ENCODE measurements at places on chromosomes 2 and 18.

- no peak for DNase-seq
Observed at GRCh38 chr2:239724194-239724849, 300.8 kb downstream of the NDUFA10 start.

GRCh38 chr2:216084547-216084946, 2.8 kb downstream of the TMEM169 start:
- peak; percentile 36 for DNase-seq

- no peak for DNase-seq
Observed at GRCh38 chr2:43414586-43415135, 181.2 kb downstream of the THADA start.

DNA sequence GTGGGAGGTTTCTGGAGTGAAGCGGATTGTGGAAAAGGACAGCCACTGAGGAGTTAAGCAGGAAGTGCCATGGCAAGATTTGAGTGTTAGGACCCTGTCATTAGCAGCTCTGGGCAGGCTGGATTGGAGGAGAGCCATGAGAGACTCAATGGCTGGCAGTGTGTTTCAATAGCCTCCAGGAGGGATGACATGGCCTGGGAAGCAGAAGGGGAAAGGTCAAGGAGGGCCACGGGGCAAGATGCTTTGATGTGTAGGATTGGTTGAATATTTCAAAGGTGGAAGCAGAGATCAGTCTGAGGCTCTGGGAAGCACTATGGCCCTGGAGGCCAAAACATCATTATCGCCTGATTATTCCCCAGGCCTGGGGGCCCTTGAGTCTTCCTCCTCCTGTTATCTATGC, 229.0 kb upstream of the HS6ST1 start:
- no peak for DNase-seq

DNA sequence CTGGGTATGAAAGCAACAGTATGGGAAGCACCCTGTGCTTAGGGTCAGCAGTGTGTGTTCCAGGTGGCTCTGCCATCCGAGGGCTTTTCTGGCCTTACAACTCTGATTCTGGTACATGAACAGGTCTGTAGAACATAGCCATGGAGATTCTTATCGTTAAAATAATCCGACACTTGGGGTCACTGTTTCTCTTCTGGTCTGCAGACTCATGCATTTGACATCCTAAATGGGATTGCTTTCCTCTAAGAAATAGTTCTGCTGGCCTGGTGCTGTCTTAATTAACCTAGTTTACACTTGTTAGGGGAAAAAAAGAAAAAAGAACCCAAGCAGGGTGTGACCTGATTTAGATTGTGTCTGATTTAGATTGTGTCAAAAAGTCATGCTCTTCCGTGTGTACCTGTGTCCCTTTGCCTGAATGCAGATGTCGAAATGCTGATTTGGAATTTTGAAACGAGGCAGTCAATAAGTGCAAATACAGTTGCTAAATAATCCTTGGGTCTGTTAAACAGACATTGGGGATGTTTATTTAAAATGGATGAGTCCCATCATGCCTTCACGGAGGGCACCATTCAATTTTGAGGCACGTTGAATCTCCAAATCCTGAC, 59.6 kb downstream of the TRPM8 start:
- DNase-seq: peak; percentile 75

DNA sequence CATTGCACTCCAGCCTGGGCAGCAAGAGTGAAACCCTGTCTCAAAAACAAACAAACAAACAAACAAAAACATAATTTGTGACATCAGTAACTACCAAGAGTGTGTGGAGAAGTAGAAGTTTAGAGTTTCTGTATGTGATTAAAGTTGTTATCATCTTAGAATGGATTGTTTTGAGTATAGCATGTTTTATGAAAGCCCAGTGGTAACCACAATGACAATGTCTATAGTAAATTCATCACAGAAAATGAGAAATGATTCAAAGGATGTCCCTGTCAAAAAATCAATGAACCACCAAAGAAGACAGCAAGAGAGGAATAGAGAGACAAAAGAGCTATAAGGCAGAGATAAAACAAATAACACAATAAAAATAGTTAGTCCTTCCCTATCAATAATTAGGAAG, 1299.2 kb downstream of the CNTNAP5 start:
- no peak for DNase-seq

DNA sequence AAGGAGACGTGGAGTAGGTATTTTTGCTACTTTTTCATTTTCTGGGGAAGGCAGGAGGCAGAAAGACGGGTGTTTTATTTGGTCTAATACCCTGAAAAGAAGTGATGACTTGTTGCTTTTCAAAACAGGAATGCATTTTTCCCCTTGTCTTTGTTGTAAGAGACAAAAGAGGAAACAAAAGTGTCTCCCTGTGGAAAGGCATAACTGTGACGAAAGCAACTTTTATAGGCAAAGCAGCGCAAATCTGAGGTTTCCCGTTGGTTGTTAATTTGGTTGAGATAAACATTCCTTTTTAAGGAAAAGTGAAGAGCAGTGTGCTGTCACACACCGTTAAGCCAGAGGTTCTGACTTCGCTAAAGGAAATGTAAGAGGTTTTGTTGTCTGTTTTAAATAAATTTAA, 3.4 kb downstream of the FZD7 start:
- no peak for DNase-seq

DNA sequence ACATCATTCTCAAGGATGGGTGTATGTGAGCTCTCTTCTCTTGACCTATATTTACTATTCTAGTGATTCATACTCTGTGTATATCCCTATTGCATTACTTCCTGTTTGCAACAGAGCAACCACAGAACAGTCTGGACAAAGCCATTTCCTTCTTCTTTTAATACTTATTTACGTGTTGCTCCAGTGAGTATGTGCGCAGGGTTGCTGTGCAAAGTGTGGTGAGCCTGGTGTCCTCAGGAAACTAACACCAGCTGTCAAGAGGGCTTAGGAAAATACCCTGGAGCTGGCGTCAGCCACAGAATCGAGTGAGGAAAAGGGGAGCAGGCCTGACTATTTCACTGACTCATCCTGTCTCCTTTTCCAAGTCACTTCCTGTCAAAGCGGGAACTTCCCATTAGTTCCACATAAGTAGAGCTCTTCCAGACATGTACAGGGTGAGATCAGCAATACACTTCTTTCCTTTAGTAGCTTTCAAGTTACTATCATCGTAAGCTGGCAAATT, 214.1 kb upstream of the COPS8 start:
- DNase-seq: peak; percentile 2
